ENCODE measurements at places on chromosomes 3 and 15.

DNA sequence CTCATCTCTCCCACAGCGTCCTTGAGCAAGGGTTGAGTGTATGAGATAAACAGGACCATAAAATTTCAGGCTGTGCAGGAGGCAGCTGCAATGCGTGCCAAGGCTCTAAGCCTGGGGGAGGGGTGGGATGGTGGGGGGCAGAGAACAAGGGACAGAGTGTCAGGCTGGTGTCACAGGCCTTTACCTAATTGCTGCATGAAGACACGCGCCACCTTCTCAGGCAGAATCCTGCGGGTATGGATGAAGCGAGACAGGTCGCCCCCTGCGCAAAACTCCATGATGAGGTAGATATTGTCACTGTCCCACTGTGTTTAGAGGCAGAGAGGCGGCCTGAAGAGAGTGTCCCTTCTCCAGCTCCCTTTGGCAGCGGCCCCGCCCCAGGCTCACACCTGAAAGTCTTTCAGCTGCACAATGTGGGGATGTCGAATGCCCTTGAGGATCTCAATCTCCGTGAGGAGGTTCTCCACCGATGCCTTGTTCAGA, 1.0 kb downstream of the ULK3 start:
- DNase-seq = no peak

- DNase-seq = peak; percentile 59
Measured at GRCh38 chr3:131549340-131549739, 46.6 kb upstream of the MRPL3 start.

GRCh38 chr15:75397494-75397893, 29.1 kb upstream of the MAN2C1 start:
- DNase-seq = no peak

- no peak for DNase-seq
Measured at GRCh38 chr15:28182216-28182615, 83.1 kb upstream of the OCA2 start.

- peak; percentile 77 for DNase-seq
Measured at GRCh38 chr3:157089455-157090221, 70.3 kb downstream of the CCNL1 start.

DNA sequence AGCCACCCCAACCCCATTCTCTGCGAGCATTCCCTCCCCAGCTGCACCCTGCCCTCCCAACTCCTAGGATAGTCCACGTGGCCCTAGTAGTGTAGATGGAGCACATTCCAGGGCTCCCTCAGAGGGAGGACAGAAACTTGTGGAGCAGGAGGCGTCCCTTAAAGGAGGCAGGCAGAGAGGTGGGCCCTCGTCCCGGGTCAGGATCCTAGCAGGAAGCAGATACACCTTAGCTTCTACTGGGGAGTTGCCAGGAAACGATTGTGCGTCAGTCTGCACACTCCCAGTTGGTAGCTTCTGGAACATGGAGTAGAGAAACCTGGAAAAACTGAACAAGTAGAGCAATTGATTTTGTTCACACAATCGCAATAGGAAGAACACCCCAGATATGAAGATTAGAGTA, 43.9 kb upstream of the KLHL25 start:
- no peak for DNase-seq

- DNase-seq = no peak
Measured at GRCh38 chr15:93179700-93180102, 90.7 kb upstream of the RGMA start.

DNA sequence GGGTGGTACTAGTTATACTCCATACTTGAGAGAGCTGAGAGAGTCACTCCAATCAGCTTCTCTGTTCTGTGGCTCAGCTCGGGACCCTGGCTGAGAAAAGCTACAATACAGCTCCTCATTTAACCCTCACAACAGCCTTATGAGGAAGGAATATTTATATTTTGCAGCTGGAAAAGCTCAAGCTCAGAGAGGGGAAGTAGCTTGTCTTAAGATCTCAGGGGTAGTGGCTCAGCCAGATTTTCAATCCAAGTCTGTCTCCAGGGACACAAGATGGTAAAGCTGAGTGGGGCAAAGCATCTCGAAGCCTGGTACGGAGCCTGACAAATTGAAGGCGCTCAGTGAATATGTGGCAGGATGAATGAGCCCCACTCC, 14.8 kb downstream of the SCAMP2 start:
- no peak for DNase-seq

DNA sequence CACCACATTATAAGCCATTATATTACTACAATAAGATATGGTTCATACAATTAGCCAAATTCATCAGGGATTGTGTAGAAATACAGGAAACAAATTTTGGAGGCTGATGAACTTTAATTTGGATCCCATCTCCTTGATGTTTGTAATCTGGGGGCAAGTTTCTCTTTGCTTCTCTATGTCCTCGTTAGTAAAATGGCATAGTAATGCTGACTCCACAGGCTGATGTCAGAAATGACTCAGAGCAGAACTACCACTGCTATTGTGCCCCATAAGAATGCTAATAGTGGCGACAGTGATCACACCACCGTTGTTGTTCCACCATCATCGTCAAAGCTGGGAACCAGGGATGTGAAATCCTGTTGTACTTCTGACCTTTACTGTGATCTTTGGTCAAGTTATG, 722.3 kb upstream of the LMCD1 start:
- DNase-seq = no peak

- peak; percentile 8 for DNase-seq
Measured at GRCh38 chr3:56887402-56888025, 85.8 kb upstream of the ARHGEF3 start.

- DNase-seq = no peak
Measured at GRCh38 chr3:1103525-1103924, 10.7 kb downstream of the CNTN6 start.

DNA sequence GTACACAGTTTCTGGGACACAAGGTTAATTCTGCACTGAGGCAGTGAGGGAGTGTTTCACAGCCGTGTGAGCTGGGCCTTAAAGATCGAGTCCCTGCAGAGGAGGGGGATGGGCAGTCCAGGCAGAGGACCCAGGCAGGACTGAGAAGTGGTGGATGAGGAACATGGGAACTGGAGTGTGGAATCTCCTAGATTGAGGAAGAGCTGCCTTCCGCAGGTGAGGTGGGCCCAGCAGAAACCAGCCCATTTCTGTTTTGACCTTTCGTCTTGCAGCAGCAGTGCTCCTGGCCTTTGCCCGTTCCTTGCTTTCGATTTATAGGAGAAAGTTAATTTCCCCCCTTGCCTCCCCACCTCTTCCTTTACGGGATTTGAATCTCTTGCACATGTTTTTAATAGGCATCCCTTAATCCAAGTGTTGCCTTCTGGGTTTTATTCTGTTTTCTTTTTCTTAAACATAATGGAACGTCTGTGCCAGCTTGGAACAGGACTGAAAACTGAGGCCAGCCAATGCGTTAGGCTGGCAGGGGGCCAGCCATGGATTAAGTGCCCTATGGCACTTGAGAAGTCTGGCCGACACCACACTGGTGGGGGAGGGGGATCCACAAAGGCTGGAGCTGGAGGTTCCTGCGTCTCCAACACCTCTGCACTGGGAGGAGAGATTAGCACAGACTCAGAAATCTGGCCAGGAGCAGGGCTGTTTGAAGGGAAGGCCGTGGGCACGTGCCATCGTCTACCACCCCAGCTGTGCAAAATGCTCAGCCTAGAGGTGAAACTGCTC, 78.1 kb downstream of the AAGAB start:
- no peak for DNase-seq

DNA sequence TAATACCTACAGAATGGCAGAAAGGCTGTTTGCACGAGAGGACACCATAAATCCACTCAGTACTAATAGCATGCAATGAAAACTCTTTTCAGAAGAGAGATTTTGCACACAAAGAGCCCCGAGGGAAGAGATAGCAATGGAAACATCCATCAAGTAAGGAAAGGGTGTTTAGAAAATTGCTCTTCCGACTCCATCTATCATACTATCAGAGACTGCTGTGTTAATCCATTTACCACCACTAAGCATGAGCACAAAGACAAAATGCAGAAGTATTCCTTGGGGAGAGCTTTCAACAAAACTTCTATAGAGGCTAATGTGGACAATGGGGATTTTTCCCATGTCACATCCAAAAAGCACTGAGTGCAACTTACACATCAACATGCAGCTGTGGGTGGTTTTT, 72.1 kb upstream of the PLAAT1 start:
- no peak for DNase-seq

DNA sequence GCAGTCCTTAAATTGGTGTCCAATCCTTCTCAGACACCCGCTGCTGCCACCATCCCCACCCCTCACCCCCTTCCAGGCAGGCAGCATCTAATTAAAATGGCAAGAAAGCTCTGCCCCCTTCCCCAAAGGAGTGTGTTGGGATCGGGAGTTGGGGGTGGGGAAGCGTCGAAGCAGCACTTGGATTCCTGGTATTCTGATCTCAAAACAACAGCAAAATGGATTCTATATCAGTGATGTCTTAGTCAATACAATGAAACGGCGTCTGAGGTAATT, 1.4 kb downstream of the TNIK start:
- no peak for DNase-seq

GRCh38 chr3:36405190-36405589, 24.9 kb downstream of the STAC start:
- DNase-seq = no peak

DNA sequence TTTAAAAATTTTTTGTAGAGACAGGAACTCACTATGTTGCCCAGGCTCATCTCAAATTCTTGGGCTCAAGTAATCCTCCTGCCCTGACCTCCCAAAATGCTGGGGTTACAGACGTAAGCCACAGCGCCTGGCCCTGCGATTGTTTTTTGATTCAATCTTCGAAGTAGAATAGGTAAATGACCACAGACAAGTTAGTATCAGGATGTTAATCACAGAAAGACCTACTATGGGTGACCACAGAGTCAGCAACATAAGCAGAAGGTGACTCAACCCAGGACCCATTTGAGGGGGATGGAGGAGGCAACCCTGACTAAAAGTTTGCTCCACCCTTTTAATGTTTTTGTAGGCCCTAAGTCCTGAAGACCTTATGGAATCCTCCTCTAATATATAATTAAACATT, 10.0 kb upstream of the USP3 start:
- peak; percentile 69 for DNase-seq

GRCh38 chr3:56998076-56998529, 62.4 kb upstream of the SPATA12 start:
- no peak for DNase-seq

DNA sequence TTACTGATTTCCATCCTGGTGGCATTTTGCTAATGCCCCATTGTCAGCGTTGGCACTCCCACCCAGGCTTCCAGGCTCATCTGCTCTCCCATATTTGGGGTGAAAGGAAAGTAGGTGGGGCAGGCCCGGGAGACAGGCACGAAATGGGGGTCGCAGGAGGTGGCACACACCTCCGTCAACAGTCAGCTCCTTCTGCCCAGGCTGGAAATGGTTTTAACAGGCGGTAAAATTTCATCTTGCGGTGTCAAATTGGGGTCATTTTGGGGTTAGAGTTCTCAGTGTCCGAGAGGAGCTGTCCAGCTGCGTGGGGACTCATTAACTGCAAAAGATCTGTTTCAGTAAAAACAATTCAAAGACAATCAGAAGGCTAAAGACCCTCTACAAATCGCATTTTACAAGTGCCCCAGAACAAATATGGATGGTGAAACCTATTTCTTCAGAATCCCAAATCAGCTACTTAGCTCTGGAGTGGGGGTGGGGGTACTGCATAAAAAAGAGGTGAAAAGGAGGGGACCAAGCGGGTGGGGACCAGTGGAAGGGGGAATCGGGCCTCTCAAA, 4.2 kb upstream of the MEIS2 start:
- no peak for DNase-seq

DNA sequence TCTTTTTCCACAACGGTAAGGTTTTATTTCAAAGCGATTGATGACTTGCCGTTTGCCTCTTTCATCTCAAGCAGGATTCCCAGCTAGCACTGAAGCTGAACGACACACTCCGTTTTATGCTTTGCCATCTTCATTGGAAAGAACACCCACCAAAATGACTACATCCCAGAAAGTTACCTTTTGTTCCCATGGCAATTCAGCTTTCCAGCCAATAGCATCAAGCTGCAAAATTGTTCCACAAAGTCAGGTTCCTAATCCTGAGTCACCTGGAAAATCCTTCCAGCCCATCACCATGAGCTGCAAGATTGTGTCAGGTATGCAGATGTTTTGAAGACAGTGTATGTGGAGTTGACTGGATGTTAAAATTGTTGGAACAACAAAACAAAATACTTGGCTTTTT, 56.5 kb downstream of the YEATS2 start:
- no peak for DNase-seq

- DNase-seq = no peak
Measured at GRCh38 chr3:114421204-114421603, 127.4 kb downstream of the TIGIT start.

DNA sequence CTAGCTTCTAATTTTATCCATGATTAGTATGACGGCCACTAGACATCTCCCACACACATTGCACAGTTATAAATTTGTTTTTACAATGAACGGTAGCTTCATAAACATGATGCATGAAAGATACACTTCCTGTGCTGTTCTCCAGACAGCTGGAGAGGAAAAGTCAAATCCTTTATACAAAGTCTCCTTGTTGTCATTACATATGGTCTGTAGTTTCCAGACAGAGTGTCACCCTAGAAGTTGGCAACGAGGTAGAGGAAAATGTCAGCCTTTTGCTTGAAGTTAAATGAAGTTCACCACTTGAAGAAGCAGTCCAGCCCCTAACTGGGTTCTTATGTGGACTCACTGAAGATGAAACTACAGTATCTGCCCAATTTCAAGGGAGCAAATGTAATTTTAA, 253.0 kb upstream of the P2RY1 start:
- DNase-seq = no peak

- DNase-seq = no peak
Measured at GRCh38 chr15:64693134-64693533, 82.3 kb downstream of the RBPMS2 start.

- DNase-seq = no peak
Measured at GRCh38 chr15:43249236-43249635, 17.5 kb downstream of the TGM5 start.

DNA sequence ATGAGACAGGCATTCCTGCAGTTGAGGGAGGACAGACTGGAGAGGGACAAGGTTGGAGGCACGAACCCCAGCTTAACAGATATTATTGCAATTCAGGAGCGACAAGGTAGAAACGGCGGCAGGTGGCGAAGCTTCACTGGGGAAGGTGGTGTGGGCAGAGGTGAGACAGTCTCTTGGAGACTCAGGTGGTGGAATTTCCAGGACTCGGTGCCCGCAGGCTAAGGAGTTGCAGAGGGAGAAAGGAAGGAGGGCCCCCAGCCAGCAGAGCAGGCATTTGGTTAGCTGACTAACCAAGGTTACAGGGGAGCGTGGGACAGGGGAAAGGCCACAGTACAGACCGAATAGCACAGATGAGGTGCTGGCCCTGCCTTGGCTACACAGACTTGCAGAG, 3.0 kb downstream of the FAM174B start:
- DNase-seq = no peak
